Stomach (tissue), 19 donors: ENCODE measurements at places on chromosomes 16 and 17. TPM values are rescaled to one million over a fixed set of nuclear protein-coding genes. Genes with fewer than 3 reads are reported as not detected.

GRCh38 chr16:88561485-88562359 is 8.5 kb upstream of the ZC3H18 start:
- H3K4me3 ChIP-seq: no peak overlapping the region
- H3K36me3 ChIP-seq: no peaks in the 10 kb centered on the region
- peak; percentile 52 for DNase-seq

DNA sequence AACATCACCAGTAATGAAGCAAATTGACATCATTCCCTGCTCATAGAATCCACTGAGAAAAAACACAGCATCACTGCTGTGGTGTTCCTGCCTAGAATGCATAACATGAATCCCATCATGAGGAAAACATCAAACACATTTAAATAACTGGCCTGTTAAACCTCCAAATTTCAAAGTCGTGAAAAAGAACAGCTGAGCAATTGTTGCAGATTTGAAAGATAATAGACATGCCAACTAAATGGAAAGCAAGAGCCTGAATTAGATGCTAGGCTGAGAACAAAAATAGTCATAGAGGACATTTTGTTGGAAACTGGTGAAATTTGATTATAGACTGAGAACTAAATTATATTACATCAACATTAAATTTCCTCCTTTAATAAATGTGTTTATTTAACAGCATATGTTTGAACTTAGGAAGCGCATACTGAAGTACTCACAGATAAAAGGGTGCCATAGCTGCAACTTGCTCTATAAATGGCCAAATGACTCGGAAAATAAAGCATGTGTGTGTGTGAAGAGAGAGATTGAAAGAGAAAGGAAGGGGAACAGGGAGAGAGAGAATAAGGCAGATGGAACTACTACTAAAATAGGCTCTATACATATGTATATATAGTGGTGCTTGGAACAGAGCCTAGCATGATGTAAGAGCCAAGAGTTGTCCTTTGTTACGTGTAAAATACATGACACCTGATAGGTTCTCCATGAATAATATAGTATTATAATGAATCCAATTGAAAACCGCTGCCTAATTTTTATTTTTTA is 305.0 kb upstream of the MON1B start:
- H3K4me1 ChIP-seq: no peaks in the 10 kb centered on the region
- H3K27me3 ChIP-seq: no peaks in the 10 kb centered on the region
- no peak for DNase-seq
- H3K27ac ChIP-seq: no peak overlapping the region

DNA sequence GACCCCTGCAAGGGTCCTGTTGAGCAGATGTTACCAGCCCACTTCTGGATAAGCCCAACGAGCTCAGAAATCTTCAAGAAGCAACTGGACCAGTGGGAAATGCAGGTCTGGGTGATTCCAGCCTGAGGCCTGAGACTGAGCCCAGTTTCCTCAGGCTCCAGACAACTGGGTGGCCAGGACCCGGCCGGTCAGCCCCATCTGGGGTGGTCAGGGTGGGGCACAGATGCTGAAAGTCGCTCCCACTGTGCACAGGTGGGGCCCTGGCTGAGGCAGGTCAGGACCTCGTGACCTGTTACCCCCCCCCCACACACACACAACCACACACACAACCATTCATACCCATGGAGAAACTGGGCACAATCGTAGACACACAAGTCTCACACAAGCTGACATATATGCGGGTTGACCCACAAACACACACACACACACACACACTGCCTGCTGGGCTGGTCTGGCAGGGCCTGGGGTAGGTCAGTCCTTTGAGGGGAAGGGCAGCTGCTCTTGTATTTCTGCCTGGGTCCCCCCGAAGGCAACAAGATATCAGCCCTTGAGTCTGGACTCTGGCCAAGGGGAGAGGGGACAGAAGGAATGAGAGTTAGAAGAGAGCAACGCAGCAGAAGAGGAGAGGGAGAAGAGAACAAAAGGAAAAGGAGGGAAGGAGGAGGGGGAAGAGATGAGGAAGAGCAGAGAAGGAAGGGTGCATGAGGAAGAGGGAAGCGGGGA is 99.0 kb upstream of the CDH5 start:
- no peaks in the 10 kb centered on the region for H3K27me3 ChIP-seq
- H3K4me1 ChIP-seq: peaks cover 14% of the 10 kb centered on the region
- peak overlapping the region; percentile 55 for H3K27ac ChIP-seq
- H3K4me3 ChIP-seq: no peak overlapping the region

DNA sequence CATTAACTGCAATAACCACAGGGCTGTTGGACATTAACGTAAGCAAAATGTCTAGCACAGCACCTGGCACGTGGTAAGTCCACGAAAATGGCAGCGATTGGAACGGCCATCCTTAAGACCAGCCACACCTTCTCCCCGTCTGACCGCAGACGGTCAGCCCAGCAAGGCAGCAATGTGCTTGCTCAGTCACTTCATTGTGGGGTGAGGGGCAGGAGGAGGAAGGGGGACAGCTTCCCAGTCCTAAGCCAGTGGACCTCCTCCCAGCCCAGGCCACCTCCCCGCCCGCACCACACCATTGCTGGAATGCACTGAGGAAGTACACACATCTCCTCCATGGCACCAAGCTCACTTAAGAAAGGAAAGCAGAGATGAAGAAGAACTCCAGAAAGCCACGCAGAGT is 8.6 kb upstream of the MYLK3 start:
- peaks cover 9% of the 10 kb centered on the region for H3K4me1 ChIP-seq
- H3K27me3 ChIP-seq: peaks cover 10% of the 10 kb centered on the region
- H3K27ac ChIP-seq: no peak overlapping the region
- H3K36me3 ChIP-seq: no peaks in the 10 kb centered on the region

DNA sequence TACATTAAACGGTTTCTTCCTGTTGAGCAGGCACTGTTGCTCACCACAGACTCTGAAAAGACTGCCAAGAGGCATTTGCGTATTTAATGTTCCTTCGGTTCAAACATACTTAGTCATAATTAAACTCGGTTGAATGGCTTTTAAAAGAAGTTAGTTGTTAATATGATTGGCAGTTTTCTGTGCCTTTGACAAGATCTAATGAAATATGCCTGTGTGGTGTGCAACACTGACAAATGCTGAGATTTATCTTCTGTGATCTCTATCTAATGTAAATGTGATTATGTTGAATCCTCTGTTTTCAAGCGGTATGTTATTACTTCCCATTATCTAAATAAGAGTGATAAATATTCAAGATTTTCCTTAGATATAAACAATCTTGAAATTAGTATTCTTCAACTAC is 1046.6 kb downstream of the CDH8 start:
- no peak for DNase-seq
- no peak overlapping the region for H3K4me3 ChIP-seq
- H3K4me1 ChIP-seq: no peaks in the 10 kb centered on the region
- no peak overlapping the region for H3K27ac ChIP-seq
- no peaks in the 10 kb centered on the region for H3K36me3 ChIP-seq

GRCh38 chr16:82456683-82457082 is 170.1 kb upstream of the CDH13 start:
- peak; percentile 69 for DNase-seq
- H3K27ac ChIP-seq: no peak overlapping the region
- H3K4me3 ChIP-seq: no peak overlapping the region

DNA sequence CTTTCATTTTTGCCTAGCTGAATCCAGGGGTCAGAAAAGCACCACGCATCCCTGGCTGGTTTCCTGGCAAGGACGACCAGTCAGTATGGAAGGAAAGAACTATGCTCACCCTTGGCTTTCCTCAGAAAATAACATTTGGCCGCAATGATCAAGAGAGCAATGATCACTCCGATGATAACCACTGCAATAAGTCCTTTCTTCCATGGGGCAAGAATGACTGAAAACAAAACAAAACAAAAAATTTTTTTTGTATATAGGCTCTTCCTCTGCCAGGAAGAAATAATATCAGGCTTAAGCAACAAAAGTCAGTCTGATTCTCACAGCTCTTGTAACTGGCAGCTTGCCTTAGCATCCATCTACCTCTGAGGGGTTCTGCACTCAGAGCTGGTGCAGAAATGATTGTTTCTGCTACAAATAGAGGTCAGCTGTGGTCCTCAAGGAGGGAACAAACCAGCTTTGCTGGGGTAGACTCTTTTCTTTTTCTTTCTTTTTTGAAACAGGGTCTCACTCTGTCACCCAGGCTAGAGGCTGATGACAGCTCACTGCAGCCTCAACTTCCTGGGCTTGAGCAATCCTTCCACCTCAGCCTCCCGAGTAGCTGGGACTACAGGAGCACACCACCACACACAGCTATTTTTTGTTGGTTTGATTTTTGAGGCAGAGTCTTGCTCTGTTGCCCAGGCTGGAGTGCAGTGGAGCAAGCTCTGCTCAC is 35.7 kb downstream of the PECAM1 start:
- H3K4me3 ChIP-seq: no peak overlapping the region
- peak overlapping the region; percentile 59 for H3K27ac ChIP-seq
- DNase-seq: no peak
- no peaks in the 10 kb centered on the region for H3K27me3 ChIP-seq
- peaks cover 40% of the 10 kb centered on the region for H3K4me1 ChIP-seq

DNA sequence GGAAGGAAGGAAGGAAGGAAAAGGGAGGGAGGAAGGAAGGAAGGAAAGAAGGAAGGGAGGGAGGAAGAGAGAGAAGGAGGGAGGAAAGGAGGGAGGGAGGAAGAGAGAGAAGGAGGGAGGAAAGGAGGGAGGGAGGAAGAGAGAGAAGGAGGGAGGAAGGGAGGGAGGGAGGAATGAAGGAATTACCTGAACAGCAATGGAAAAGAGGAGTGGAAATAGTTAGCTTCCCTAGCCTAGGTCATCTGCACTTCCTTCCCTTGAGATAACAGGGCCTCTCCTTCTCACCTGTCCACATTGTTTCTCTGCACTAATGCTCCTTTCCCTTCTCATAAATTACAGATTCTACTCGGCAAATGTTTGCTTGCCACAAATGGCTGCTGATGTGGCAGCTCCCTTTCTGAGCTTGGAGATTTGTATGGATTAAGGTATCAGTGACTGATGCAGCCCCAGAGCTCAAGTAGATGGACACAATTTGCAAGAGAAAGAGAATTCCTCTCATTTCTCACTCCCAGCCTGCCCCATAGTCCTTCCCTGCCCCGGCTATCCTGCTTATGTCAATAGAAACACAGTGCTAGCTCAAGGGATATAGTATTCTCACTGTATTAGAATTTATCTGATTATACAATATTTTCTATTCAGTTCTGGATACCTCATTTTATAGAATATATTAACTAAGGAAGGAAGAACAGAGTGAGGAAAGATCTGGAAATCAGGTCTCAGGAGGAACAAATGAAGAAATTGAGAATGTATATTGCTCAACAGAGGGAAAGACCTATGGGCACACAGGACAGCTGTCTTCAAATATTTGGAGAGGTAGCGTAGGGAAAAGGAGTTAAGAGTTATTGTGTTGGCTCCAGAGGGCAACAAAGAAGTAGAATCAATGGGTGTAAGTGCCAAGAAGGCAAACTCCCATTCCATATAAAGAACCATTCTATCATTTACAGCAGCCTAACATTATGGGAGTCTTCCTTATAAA is 14.6 kb downstream of the HOXB1 start:
- H3K4me3 ChIP-seq: no peak overlapping the region
- H3K27me3 ChIP-seq: peaks cover 96% of the 10 kb centered on the region
- no peak for DNase-seq
- H3K36me3 ChIP-seq: no peaks in the 10 kb centered on the region

DNA sequence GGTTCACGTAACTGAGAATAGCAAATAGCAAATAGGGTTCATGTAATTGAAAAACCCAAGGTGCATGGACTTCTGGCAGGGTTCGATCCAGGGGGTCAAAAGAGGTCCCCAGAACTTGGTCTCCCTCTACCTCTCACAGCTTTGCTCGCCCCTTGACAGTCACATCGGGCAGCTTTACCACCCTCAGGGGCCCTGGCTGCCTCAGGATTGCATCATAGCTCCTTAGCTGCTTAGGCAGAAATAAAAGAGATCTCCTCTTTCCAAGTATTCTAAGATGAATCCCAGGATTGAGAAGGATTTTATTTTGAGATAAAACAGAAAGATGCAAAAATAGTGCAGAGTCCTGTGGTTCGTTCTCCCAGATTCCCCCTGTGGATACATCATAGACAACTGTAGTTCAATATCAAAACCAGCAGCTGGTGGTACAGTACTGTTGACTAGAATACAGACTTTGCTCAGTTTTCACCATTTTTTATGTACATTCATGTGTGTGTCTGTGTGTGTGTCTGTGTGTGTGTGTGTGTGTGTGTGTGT is 12.8 kb downstream of the ADGRG3 start:
- H3K4me3 ChIP-seq: no peak overlapping the region
- H3K36me3 ChIP-seq: no peaks in the 10 kb centered on the region
- H3K27ac ChIP-seq: no peak overlapping the region
- peaks cover 8% of the 10 kb centered on the region for H3K4me1 ChIP-seq
- no peaks in the 10 kb centered on the region for H3K27me3 ChIP-seq

DNA sequence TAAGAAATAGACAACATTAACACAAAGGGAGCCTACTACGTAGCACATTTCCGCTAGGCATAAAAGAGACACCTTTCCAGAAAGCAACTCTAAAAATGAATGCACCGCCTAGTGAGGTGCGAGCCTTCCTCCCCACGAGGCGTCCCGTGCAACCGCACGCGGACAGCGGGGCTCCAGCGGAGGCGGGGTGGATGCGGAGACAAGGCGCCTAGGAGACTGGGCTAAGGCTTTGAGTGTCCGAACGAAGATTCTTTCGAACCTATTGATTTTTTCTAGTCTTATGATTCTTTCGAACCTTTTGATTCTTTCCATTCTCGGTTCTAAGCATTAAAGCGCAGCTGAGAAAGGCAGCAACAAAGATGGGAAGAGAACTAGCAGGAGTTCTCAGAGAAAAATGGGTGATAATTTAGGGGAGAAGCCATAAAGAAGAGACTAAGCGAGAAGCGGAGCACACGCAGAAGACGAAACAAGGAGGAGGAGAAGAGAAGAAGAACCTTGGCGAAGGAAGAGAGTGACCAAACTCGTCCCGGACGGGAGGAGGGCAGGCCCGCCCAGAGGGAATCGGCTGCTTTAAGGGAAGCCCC is 394 bp upstream of the CPD start:
- H3K36me3 ChIP-seq: no peaks in the 10 kb centered on the region
- H3K4me3 ChIP-seq: peak overlapping the region; percentile 92
- DNase-seq: peak; percentile 40
- H3K27ac ChIP-seq: peak overlapping the region; percentile 86
- H3K4me1 ChIP-seq: peaks cover 23% of the 10 kb centered on the region

DNA sequence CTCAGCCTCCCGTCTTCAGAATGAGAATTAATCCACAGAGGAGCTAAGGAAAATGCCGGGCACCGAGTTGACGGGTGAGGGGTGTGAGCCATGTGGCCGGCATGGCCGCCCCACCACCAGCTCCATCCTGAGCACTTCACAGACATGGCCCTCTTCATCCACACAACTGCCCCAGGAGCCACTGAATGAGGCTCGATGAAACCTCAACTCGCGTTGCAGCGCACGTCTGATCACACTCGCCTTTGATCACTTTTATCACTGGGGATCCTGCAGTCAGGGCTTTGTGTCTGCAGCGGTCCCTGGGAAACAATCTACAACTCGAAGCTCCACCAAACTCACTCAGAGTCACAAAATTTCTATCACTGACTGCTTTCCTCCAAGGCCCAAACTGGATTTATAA is 46.7 kb upstream of the CDR2 start:
- H3K36me3 ChIP-seq: peaks cover 68% of the 10 kb centered on the region
- H3K27ac ChIP-seq: no peak overlapping the region
- no peak for DNase-seq
- H3K27me3 ChIP-seq: no peaks in the 10 kb centered on the region

GRCh38 chr16:12240036-12240435 is 263.5 kb downstream of the SNX29 start:
- no peaks in the 10 kb centered on the region for H3K4me1 ChIP-seq
- H3K27me3 ChIP-seq: no peaks in the 10 kb centered on the region
- no peak overlapping the region for H3K4me3 ChIP-seq
- H3K36me3 ChIP-seq: no peaks in the 10 kb centered on the region
- no peak overlapping the region for H3K27ac ChIP-seq

CRISPLD2 gene
- 46.0 TPM for polyA plus RNA-seq

GPR139 gene
- not detected for polyA plus RNA-seq

UTP18 gene
- polyA plus RNA-seq: 18.0 TPM

SUPT6H gene
- 16.9 TPM for polyA plus RNA-seq

CSH1 gene
- not detected for polyA plus RNA-seq

MYH13 gene
- 0.68 TPM for polyA plus RNA-seq

UTS2R gene
- polyA plus RNA-seq: not detected

PRSS8 gene
- polyA plus RNA-seq: 39.3 TPM
